ENCODE measurements at places on chromosomes 6 and 20.

GRCh38 chr6:150352321-150353296 lies 16.2 kb upstream of the IYD start:
- peak; percentile 48 for DNase-seq

DNA sequence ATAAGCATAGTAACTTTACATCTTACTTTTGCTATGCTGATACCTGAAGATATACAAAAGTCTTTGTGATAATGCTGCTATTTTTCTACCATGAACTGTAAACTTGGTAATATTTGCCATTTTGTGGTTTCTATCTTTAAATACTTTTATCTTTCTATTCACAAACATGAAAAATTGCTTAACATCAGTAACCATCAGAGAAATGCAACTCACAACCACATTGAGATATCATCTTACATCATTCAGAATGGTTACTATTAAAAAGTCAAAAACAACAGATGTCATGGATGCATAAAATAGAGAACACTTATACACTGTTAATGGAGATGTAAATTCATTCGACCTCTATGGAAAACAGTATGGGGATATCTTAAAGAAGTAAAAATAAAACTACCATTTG lies 112.0 kb downstream of the TRDN start:
- DNase-seq = no peak

GRCh38 chr6:142671791-142672190 lies 273.2 kb downstream of the HIVEP2 start:
- DNase-seq = no peak

GRCh38 chr6:39338397-39338796 lies 15.9 kb upstream of the KCNK16 start:
- DNase-seq = no peak

DNA sequence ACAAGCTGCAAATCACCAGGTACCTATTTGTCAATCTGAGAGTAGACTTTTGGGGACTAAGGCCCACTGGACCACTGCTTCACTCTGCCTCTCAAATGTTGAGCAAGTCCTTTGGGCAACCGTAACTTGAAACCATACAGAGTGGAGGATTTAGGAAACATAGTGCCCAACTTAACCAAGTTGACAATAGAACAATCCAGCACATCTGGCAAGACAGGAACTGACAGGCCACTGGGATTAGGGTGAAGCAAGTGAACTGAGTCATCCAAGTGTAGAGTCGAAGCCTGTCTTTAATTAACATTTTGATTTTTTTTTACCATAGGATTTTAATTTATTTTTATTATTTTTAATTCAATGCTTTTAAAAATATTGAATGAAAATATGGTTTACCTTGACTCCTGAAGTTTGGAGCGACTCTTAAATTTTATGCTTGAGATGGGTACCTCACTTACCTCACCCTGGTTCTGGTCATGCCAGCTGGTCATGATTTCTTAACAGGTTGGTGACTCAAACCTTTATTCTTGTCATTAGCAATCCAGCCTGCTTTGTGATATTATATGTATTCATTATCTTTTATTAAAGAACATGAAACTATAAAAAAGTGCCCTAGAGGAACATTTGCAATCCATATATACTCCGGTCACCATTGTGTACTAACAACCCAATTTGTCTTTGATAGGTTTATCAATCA lies 312.1 kb upstream of the DEFB112 start:
- no peak for DNase-seq

DNA sequence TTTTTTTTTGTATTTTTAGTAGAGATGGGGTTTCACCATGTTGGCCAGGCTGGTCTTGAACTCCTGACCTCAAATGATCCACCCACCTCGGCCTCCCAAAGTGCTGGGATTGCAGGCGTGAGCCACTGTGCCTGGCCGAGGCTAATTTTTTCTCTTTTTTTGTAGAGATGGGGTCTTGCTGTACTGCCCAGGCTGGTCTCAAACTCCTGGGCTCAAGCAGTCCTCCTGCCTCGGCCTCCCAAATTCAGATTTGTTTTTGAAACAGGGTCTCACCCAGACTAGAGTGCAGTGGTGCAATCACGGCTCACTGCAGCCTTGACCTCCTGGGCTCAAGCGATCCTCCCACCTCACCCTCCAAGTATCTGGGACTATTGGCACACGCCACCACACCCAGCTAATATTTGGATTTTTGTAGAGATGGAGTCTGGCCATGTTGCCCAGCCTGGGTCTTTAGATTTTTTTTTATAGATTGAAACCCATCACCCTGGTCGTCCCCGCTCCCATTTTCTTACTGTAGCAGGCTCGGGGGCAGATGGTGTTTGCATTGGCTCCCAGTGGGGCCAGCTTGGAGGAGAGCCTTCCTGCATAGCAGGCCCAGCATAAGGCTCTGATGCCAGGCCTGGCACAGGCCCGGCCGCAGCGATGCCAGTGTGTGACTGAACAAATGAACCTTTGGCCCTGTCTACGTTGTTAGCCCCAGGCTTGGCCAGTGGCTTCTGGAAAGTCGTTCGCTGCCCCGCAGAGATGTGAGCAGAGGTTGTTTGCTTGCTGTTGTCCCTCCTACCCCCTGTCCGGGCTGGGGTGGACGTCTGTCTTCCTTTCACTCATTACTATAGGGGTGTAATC lies 4.3 kb upstream of the MTG2 start:
- no peak for DNase-seq

- no peak for DNase-seq
These were observed 166.8 kb upstream of the FOXQ1 start for GRCh38 chr6:1144842-1145767.

GRCh38 chr6:150600301-150601017 lies 774 bp downstream of the PLEKHG1 start:
- DNase-seq = peak; percentile 79

DNA sequence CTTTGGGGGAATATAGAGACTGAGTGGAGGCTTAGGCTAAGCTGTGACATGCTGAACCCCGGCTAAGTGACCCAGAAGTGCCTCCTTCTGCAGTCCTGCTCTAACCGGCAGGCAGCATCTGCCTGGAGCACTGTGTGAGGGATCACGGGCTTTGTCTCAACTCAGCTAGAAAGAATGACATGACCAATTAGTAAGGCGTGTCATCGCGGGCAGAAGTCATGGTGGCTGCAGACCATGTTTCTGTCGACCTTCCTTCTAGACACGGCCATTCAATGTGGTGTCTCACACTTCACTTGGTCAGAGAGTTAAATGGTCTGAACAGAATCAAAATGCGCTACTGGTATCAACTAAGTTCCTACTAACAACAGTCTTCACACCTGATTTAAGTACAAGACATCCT lies 35.0 kb downstream of the HUS1B start:
- no peak for DNase-seq

- DNase-seq = peak; percentile 42
These were observed 119.0 kb downstream of the RTN4IP1 start for GRCh38 chr6:106510090-106510970.

DNA sequence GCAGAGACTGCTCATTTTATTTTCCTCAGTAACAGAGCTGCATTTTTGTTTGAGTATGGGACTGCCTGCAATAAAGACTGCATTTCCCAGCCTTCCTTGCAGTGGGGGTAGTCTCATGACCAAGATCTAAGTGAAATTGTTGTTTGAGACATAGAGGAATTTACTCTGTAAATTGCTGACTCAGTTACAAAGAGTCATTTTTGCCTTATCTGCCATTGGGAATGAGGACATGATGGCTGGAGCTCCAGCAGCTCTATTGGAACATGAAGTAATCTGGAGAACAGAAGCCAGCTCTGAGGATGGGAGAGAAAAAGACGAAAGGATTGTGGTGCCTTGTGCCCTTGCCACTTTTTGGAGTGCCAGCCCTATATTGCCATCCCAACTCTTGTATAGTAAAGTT lies 2.1 kb upstream of the CST11 start:
- no peak for DNase-seq

- DNase-seq = peak; percentile 31
These were observed 48.7 kb upstream of the SRSF6 start for GRCh38 chr20:43408848-43409576.

DNA sequence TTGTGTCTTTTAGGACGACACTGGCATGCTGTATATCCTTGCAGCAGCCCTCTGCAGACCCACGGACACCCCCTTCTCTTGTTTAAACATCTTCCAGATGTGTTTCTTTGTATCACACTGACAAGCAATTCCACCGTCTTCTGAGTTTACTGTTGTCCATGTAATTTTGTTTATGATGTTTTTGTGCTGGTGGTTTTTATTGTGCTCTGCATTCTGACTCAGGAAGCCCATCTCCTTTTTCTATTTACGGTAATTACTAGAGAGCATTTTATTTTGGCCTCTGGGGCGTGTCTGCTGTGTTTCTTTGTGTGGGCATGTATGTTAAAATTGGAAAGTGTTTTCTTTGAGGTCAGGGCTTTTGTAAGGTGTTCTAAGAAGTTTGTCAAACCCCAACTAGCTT lies 111.9 kb downstream of the JARID2 start:
- no peak for DNase-seq

- DNase-seq = no peak
These were observed 57.7 kb downstream of the PPP1R14C start for GRCh38 chr6:150200428-150201100.

- no peak for DNase-seq
These were observed 72.3 kb downstream of the SNX5 start for GRCh38 chr20:17896193-17896723.

GRCh38 chr20:18985551-18985950 lies 172.0 kb downstream of the SCP2D1 start:
- no peak for DNase-seq
